ENCODE measurements at places on chromosomes 4 and X. TPM values are rescaled to one million over a fixed set of nuclear protein-coding genes. Genes with fewer than 3 reads are reported as not detected.

DNA sequence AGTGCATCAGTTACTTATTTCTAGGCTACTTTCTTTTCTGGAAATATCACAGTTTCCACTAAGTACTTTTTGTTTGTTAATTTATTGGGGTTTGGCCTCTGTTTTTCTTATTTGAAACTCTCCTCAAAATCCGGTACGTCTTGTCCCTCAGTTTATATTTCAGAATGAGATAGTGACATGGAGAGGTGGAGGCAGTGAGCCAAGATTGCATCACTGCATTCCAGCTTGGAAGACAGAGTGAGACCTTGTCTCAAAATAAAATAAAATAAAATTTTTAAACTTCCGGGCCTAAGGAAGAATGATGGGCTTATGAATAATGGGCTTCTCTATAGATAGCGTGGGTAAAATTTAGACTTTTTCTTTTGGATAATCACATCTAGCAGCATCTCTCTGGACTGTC is 567.8 kb downstream of the TRIML1 start:
- no peak for DNase-seq

- DNase-seq, result peak; percentile 41
Measured at GRCh38 chr4:85826060-85826678, 351.2 kb downstream of the ARHGAP24 start.

- no peak for DNase-seq
Measured at GRCh38 chr4:66372706-66373105, 702.4 kb upstream of the EPHA5 start.

GRCh38 chr4:150238591-150238990 is 160.3 kb downstream of the DCLK2 start:
- no peak for DNase-seq

DNA sequence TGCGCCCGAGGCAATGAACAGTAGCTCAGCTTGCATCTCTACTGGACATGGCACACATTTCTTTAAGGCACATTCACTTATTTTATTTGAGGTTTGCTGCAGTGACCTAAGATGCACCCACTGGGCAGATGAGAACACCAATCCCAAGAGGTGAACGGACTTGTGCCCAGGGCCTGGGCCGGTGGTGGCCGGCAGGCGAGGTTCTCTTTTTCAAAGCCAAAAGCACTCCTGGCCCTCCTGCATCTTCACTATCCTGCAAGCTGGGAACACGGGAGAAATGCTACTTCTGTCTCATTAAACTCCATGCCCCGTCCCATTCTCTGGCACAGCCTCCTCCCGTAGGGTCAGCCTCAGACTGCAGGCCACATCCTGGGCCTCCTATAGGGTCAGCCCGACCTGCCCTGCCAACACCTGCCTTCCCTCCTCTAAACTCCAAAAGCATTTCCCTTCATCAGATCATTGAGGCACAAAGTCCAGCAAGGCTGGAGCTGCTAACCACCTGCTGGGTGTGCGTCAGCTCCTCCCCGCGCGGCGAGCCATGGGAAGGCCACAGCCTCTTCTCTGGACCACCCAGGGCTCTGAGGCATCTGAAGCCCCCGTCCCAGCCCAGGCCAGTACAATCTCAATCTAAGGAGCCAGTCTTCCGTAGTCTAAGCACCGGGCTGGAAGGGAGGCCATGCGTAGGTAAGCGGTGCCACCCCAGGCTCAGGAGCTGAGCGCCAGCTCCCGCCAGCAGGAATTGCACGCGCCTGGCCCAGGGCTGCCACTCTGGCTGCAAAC is 166.1 kb downstream of the AFAP1 start:
- peak; percentile 64 for DNase-seq

AFF2 gene
- 0.05 TPM for total RNA-seq

Data from colonic mucosa (tissue), 4 donors.